ENCODE measurements at places on chromosomes 4 and X. TPM values are rescaled to one million over a fixed set of nuclear protein-coding genes. Genes with fewer than 3 reads are reported as not detected.
A peak's percentile ranks its signal among the peaks of the same experiment; 100 is the strongest.

Gene MAGEB10
- total RNA-seq: not detected

Gene SLC9B1
- total RNA-seq: 2.0 TPM

Gene RNF4
- 45.6 TPM for total RNA-seq

Gene SSX4
- total RNA-seq: not detected

DNA sequence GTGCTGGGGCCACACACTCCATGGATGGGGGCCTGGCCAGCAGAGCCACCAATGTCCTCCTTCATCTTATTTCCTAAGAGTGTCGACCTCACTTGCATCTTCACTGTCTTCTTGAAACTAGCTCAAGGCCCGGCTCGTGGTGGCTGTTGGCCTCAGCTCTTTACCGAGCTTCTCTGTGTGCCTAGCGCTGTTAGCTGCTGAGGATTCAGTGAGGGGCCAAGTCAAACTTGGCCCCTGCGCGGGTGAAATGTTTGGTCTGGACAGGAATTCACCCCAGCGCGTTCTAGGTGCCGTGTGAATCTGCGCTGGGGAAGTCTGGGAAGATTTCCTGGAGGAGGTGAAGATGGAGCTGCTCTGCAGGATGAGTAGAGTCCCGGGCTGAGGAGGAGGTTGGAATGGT is 8.5 kb downstream of the SORCS2 start:
- DNase-seq: no peak

DNA sequence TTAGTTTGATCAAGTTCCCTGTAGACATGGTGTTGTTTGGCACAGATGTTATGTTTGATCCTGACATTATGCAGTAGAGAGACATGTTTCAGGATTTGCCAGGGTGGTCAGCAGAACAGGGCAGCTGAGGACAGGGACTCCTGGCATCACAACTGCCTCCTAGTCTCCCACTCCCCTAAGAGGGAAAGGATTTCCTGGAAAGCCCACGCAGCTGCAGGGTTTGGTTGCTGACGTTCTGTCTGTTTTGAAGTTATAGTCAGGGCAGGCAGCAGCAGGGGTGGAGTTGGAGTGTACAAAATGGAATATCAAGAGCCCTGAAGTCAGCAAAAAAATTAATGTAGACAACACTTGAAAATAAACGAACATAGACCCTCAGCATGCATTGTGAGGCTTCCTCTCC is 125.4 kb downstream of the CPE start:
- no peak for DNase-seq

DNA sequence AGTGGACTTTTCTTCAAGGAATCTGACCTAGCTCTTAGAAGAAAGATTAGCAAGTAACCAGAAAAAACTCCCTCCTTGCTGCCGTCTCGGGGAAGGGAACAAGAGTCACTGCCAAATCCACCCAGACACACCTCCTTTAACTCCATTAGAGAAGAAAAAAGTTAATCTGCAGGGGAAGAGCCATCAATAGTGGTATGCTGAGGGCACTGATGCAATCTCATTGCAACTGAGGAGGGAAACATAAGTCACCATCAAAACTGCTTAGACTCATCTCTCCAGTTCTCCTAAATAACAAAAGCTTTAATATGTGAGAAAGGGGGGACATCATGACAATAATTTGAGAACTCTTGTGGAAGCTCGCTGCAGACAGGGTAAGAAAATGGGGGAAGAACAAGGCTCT is 49.3 kb upstream of the MAGED4B start:
- no peak for DNase-seq

- peak; percentile 52 for DNase-seq
Observed at GRCh38 chr4:24121395-24122175, 231.7 kb upstream of the PPARGC1A start.

- peak; percentile 76 for DNase-seq
Observed at GRCh38 chr4:183398298-183399125, 45.9 kb upstream of the CDKN2AIP start.

DNA sequence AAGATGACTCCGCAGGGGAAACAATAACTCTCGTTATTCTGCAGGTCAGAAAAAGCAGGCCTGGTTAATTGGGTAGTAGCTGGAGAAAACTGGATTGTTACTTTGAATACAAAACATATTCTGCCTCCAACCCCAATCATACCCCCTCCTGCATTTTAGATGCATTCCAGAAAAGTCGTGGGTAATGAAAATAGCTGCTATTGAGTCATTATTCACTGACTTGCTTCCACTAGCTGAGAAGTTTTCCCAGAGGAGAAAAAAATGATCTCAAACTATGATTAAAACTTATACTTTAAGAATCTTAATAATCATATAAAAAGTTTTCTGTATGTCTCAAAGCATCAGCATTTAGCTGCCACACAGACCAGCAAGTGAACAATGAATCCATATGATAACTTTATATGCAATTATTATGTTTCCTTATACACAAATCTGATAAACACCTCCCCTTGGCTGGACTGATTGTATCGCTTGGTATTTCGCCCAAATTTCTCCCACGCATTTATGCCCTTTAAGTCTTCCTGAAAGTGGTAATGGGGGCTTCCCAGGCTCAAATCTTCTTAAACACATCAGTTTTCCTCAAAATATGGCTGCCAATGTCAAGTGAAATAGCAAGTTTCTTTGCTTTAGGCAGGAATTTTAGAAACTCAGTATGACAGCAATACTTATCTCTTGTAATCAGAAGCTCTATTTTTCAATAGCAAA is 181.0 kb downstream of the LDB2 start:
- DNase-seq: peak; percentile 70

GRCh38 chrX:74535086-74535407 is 79.4 kb downstream of the RLIM start:
- DNase-seq: no peak

GRCh38 chr4:150098214-150098613 is 20.0 kb downstream of the DCLK2 start:
- DNase-seq: peak; percentile 70

- DNase-seq: peak; percentile 31
Observed at GRCh38 chr4:79851625-79852304, 221.3 kb downstream of the ANTXR2 start.

GRCh38 chr4:26071688-26072087 is 157.7 kb downstream of the SMIM20 start:
- DNase-seq: no peak

Data from fibroblast of lung (primary cell).